ENCODE measurements at places on chromosomes 12 and 14.

- no peak for DNase-seq
Measured at GRCh38 chr12:3035815-3036702, 41.1 kb upstream of the TSPAN9 start.

DNA sequence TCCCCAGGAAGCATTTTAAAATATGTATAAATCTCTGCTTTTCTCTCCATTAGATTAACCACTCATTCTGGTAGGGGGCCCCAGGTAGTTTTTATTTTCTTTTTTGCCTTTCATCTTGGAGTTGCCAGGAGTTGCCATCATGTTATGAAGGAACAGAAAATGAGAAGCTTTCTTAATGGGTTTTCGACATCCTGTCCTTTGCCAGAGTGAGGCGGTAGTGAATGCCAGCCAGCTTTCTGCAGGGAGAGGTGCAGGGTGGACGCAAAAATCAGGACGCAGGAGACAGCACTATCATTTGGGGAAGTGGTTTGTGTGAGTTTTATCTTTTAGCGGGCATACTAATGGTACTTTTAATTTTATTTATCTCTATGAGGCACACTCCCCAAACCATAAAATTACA, 1.7 kb downstream of the RASSF8 start:
- DNase-seq = no peak

DNA sequence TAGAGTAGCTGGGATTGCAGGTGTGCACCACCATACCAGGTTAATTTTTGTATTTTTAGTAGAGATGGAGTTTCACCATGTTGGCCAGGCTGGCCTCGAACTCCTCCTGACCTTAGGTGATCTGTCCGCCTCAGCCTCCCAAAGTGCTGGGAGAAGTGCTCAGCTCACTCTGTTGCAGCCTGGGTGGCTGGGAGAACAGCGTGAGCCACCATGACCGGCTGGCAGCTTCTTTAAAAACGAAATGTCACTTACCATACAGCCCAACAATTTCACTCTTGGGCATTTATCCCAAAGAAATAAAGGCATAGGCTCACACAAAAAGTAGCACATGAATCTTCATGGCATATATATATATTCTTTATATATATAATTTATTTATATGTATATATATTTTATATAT, 4.7 kb upstream of the CFAP73 start:
- no peak for DNase-seq

GRCh38 chr14:77318006-77318553, 2.6 kb downstream of the POMT2 start:
- DNase-seq = no peak

DNA sequence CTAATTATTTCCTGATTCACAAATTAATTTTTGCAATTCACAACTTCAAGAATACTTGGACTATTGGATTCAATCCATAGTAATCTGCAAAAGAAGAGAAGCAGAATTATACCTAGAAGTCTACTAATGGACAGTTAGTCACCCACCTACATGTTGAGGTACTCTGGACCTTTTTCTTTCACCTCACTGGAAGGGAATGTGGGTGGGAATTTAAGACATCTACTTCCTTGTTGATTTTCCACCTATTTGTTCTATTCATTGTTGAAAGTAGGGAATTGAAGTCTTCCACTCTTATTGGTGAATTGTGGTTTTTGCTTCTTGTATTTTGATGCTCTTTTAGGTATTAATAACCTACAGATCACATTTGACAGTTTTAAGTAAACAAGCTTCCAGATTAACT, 11.0 kb downstream of the RESF1 start:
- DNase-seq = no peak

GRCh38 chr12:47360771-47361388, 281.1 kb upstream of the AMIGO2 start:
- DNase-seq = no peak
